EL (cell line): ENCODE measurements at places on chromosomes 6 and 20.

GRCh38 chr6:146870760-146871159, 272.0 kb downstream of the ADGB start:
- DNase-seq: no peak

DNA sequence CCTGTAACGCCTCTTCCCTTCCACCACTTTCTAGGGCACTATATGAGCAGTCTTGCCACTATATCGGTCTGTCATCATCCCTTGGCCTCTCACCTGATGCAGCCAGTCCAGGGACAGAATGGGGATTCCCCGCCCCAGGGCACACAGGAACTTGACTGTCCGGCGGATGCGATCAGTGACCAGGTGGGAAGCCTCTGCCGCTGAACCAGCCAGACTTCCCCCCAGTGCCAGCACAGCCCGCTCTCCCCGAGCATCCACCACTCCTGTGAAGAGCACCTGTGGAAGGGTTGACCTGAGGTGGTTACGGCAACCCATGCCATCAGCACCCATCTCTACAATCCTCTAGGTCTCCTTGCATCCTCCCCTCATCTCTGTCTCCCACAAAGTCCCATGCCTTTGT, 12.2 kb upstream of the NRM start:
- no peak for DNase-seq

DNA sequence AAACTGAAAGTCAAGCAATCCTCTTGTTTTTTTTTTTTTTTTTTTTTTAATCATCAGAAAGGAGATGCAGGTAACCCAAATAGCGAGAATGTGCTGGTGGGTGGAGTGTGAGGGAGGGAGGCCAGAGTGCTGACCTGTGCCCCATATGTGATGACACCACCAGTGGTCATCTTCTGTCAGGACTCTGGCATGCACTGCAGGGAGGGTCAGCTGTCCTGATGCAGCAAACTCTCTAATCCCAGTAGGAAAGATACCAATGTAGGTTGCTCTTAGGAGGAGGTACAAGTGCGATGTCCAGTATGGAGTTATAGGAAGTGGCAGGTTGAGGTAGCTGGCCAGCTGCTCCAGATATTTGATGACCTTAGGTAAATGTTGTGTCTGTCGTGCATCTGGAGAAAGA, 2.8 kb upstream of the CST4 start:
- DNase-seq: peak; percentile 36

DNA sequence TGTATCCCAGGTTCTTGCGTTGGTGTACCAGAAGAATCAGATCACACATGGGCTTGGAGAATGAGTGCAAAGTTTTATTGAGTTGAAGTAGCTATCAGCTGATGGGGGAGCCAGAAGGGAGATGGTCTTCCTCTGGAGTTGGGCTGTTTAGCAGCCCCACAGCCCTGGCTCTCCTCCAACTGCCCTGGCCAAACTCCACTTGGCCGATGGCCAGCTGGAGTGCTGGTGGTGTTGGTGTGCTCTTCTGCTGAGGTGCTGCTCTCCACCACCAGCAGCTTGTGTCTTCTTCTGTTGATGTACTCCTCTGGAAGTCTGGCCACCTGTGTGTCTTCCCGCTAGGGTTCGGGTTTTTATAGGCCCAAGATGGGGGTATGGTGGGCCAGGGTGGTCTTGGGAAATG, 172.8 kb downstream of the TINAG start:
- DNase-seq: no peak
